Smooth muscle cell of the pulmonary artery (primary cell): ENCODE measurements at places on chromosomes 12 and 14. TPM values are rescaled to one million over a fixed set of nuclear protein-coding genes. Genes with fewer than 3 reads are reported as not detected.

The GYS2 gene
- total RNA-seq, result 0.03 TPM in 1 of 2 replicates, not detected in the other

The ADAMTS20 gene
- not detected in 2 replicates for total RNA-seq

The ARMH4 gene
- 9.1 and 9.6 TPM in 2 replicates for total RNA-seq

The C3AR1 gene
- 0.07 and 0.17 TPM in 2 replicates for total RNA-seq

The RNASE7 gene
- total RNA-seq, result not detected in 2 replicates

The RERGL gene
- total RNA-seq, result 0.65 TPM in 1 of 2 replicates, not detected in the other

The RACGAP1 gene
- 14.5 and 28.6 TPM in 2 replicates for total RNA-seq

The DDX23 gene
- 68.0 and 85.8 TPM in 2 replicates for total RNA-seq

The EXOC3L4 gene
- total RNA-seq, result 0.39 TPM in 1 of 2 replicates, not detected in the other

The KITLG gene
- total RNA-seq, result 68.7 and 91.6 TPM in 2 replicates

The IFNG-AS1 gene
- 0.07 TPM in 1 of 2 replicates, not detected in the other for total RNA-seq

The PAPLN gene
- total RNA-seq, result 2.5 and 3.2 TPM in 2 replicates

The MDGA2 gene
- total RNA-seq, result not detected in 2 replicates

The C12orf54 gene
- total RNA-seq, result not detected in 2 replicates

The PRR13 gene
- total RNA-seq, result 24.2 and 30.9 TPM in 2 replicates

The SLC10A1 gene
- not detected in 2 replicates for total RNA-seq

The DNM1L gene
- 67.2 and 88.4 TPM in 2 replicates for total RNA-seq

The BAG5 gene
- 24.1 and 25.2 TPM in 2 replicates for total RNA-seq

The SERPINA12 gene
- not detected in 2 replicates for total RNA-seq

The PLD4 gene
- total RNA-seq, result 0.07 and 0.13 TPM in 2 replicates

The GLT8D2 gene
- total RNA-seq, result 41.9 and 43.5 TPM in 2 replicates

The P2RX2 gene
- total RNA-seq, result not detected in 2 replicates

The RNASE2 gene
- not detected in 2 replicates for total RNA-seq

The TESPA1 gene
- not detected in 2 replicates for total RNA-seq

The SOAT2 gene
- total RNA-seq, result not detected in 2 replicates
